Stimulated activated CD4-positive, alpha-beta T cell treated with anti-CD3 and anti-CD28 coated beads, Interleukin-1b, Interleukin-23, amount 100 ng/mL, for 1 hour (primary cell): ENCODE measurements at places on chromosomes 16 and 17.

- DNase-seq = no peak
Observed at GRCh38 chr17:50558941-50559614, 1.4 kb upstream of the CACNA1G start.

- no peak for DNase-seq
Observed at GRCh38 chr16:66511602-66512271, 38.2 kb downstream of the TK2 start.

GRCh38 chr16:769184-769784 is 8.8 kb downstream of the MSLN start:
- no peak for DNase-seq

GRCh38 chr16:48421741-48422140 is 36.5 kb upstream of the SIAH1 start:
- no peak for DNase-seq

DNA sequence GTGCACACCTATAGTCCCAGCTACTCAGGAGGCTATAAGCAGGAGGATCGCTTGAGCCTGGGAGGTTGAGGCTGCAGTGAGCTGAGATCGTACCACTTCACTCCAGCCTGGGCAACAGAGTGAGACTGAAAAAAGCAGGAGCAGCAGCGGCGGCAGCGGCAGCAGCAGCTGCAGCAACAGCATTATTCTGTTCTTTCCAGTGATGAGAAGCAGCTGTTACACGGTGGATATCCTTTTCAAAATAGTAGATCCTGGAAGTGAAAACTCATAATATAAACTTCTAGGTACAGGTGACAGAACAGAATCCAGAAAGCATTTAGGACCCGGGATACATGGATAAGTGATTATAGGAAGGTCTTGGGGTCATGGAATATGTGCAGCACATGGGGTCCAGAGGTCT is 17.8 kb upstream of the HNF1B start:
- DNase-seq = no peak

GRCh38 chr16:22661161-22661647 is 150.5 kb downstream of the NPIPB5 start:
- no peak for DNase-seq

DNA sequence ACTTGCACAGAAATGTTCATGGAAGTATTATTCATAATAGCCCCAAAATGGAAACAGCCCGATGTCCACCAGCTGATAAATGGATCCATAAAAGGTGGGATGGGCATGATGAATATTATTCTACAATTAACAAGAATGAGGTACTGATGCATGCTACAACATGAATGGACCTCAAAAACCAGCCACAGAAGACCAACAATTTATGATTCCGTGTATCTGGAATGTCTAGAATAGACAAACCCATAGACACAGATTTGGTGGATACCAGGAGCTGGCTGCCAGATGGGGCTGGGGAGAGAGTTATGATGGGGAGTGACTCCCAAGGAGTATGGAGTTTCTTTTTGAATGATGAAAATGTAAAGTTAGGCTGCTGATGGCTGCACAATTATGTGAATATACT is 10.8 kb upstream of the NAGLU start:
- DNase-seq = no peak

GRCh38 chr17:15469260-15469659 is 1.8 kb upstream of the CDRT4 start:
- no peak for DNase-seq

- DNase-seq = no peak
Observed at GRCh38 chr17:13403982-13404946, 197.5 kb downstream of the HS3ST3A1 start.

- no peak for DNase-seq
Observed at GRCh38 chr17:17822189-17822588, 14.6 kb downstream of the SREBF1 start.

GRCh38 chr17:37182786-37183465 is 192.9 kb upstream of the C17orf78 start:
- no peak for DNase-seq

DNA sequence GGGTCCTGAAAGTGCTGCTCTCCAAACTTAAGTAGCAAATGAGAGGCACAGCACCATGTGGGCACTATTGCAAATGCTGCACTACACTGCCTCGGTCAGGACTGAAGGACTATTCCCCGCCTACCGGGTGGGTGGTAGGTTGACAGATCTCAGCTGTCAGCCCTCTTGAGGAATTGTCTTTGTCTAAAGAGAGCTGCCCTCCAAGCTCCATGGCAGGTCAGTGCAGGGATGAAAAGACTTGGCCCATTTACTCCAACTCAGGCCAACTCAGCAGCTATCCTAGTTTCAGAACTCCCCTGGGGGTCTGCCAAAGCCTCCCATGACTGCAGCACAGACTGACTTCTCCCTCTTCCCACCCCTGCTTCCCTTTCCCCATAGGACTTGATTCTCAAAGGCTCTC is 3.4 kb upstream of the PDZD9 start:
- no peak for DNase-seq

GRCh38 chr16:3674513-3675295 is 20.2 kb downstream of the DNASE1 start:
- no peak for DNase-seq

DNA sequence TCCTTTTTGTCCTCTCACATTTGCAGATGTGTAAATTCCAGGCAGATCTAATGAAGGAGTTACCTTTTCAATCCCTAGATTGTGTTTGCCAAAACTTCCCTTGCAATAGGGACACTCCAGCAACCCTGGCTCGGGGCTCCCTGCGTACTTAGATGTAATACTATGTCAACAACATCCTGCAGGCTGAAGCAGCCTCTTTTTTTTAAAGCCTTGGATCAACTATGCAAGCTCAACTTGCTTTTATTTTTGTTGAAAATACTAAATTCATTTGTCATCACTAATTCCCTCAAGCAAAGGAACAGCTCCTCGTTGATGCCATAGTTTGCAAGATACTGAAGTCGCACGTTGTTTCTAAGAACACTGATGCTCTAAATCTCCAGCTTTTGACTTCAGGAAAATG is 59.1 kb downstream of the GRIN2A start:
- DNase-seq = no peak

DNA sequence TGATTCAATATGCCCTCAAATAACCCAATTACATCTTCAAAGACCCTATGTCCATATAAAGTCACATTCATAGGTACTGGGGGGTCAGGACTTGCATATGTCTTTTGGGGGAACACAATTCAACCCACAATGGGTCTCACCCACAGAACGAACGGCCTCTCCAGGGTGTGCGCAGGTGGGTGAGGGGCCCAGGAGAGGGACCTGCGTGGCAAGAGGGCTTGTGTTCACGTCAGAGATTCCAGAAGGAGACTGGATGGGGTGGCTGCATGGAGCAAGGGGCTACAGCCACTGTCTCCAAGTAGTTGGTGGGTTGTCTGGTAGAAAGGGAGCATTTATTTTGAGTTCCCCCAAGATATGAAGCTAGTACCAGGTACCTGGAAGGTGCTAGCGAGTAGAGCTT is 212.2 kb downstream of the SEC14L1 start:
- DNase-seq = no peak

DNA sequence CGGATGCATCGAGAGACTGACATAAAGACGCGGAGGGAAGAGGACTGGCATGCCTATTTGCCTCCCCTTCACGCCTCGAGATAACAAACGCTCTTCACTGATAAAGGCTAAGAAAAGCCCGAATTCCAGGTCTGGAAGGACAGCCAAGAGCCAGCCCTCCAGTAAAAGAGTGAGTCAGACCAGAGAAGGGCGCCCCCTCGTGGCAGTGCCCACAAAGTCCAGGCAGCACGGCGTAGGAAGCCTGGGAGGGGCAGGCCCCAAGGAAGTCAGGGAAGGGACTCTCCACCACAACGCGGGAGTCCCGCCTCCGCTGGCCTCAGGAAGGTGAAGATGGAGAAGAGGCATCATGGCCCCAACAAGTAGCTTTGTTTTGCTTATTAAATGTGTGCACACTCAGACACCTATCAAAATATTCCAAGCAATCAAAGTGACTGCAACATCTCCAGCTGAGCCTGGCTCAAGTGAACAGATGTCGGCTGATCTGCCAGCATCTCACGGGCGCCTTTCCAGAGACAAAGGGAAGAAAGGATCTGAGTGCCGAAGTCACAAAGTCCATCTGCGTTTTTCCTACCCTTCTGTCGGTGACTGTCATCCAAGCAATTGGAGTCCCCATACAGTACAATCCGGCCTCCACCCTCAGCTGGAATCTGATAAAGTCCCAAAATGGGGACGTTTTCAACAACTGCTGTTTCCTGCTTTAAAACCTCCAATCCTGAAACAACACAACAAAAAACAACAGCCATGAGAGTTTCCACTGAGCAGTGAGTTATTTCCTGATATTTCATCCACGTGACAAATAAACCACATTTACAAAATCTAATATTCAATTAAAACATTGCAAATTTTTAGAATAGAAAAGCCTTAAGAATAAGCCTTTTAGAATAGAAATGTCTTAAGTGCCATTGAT is 20.4 kb upstream of the SLC38A8 start:
- DNase-seq = no peak

GRCh38 chr16:81456523-81457325 is 12.1 kb downstream of the CMIP start:
- no peak for DNase-seq

GRCh38 chr17:7084088-7084487 is 4.0 kb upstream of the CLEC10A start:
- no peak for DNase-seq

DNA sequence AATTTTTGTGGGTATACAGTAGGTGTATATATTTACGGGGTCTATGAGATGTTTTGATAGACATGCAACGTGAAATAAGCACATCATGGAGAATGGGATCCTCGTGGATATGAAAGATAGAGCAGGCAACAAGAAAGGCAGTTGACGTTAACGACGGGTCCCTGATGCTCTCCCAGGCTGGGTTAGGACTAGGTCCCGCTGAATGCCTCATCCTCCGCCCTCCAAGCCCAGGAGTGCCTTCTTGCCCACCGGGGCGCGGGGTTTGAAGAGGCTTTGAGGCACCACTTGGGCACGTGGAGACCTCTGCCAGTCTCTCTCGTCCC is 9.5 kb upstream of the ZFP90 start:
- DNase-seq = no peak

- no peak for DNase-seq
Observed at GRCh38 chr16:81830845-81831540, 51.9 kb downstream of the PLCG2 start.

- no peak for DNase-seq
Observed at GRCh38 chr16:50276326-50276640, 9.9 kb downstream of the ADCY7 start.

GRCh38 chr17:77223642-77224420 is 83.1 kb downstream of the SEC14L1 start:
- no peak for DNase-seq

- DNase-seq = no peak
Observed at GRCh38 chr16:85782451-85782850, 16.9 kb downstream of the EMC8 start.

- no peak for DNase-seq
Observed at GRCh38 chr16:68756239-68756915, 19.3 kb downstream of the CDH1 start.

DNA sequence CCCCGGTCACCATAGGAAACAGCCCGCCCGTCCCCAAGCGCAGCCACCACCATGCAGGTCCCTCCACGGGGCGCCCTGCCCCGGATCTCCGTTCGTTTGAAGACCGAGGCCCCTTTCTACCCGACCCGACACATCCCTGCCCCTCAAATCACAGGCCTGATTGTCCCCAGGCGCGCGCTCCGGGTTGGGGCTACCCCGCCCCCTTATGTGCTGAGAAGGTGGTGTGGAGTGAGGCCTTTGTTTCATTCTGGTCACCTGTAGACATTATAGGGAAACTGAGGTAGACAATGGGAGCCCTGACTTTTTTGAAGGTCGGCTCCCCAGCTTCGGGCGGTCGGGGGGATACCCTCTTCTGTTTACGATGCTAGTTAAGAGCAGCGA is 763 bp upstream of the ACTG1 start:
- DNase-seq = no peak

GRCh38 chr17:6666077-6666521 is 14.5 kb downstream of the C17orf100 start:
- no peak for DNase-seq

- DNase-seq = no peak
Observed at GRCh38 chr17:82101301-82101715, 3.3 kb upstream of the FASN start.

DNA sequence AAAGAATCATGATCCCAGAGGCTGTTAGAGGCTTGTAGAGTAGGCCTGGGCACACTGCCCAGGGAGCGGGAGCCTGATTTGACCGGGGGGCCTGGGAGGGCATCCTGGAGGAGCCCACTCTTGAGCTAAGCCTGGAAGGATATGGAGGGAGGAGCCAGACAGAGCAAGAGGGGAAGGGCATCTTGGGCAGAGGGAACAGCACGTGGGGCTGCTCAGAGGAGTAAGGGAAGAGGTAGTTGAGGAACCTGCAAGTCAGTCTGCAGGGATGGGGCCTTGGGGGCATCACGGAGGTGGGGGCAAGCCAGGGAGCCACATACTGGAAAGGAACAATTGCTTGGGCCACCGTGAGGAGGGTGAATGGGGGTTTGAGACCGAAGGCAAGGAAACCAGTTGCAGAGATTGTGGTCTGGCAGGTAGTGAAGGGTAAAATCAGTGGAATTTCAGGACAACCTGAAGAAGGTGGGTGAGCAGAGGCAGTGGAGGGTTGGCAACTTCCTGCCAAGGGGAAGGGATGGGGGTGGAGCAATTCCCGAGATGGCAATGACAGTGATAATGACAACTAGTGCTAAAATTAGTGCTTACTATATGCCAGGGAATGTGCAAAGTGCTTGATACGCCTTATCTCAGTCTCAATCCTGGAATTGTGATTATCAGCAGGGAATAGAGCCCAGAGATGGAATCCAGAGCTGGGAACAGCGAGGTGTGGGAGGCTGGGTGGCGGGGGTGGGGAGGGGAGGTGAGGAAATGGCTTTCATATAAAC is 9.7 kb upstream of the RAI1 start:
- DNase-seq = no peak

GRCh38 chr16:77758046-77758445 is 30.3 kb upstream of the VAT1L start:
- no peak for DNase-seq

DNA sequence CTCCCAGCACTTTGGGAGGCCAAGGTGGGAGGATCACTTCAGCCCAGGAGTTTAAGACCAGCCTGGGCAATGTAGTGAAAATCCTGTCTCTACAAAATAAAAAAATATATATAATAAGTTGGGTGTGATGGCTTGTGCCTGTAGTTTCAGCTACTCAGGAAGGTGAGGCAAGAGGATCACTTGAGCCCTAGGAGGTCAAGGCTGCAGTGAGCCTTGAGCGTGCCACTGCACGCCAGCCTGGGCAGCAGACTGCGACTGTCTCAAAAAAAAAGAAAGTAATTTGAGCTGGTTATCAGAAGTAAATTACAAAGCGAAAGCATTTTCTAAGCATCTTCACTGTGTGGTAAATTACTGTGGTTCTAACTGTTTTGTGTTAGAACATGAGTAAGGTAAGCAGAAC is 66.2 kb downstream of the NQO1 start:
- DNase-seq = no peak

GRCh38 chr17:72135546-72136325 is 14.9 kb downstream of the SOX9 start:
- DNase-seq = no peak
